B cell (primary cell): ENCODE measurements at places on chromosomes 2 and 18. TPM values are rescaled to one million over a fixed set of nuclear protein-coding genes. Genes with fewer than 3 reads are reported as not detected.
A peak's percentile ranks its signal among the peaks of the same experiment; 100 is the strongest.

DNA sequence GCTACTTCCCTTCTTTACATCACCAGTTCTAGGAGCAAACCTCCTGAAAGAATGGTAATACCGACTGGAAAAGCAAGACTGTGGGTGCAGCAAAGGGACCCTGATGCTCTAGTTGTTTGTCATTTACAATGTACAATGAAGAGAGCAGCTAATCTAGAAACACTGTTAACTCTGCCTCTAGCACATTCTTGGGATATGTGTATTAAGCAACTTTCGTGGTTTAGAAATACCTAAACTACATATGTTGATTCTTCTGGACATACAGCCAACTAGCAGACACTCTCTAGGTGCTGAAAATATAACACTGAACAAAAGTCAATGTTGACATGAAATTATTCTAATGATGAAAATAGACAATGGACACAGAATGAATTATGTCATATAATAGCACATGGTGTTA is 440.3 kb upstream of the MC4R start:
- H3K27me3 ChIP-seq = no peaks in the 10 kb centered on the region
- no peak overlapping the region for H3K4me3 ChIP-seq
- H3K36me3 ChIP-seq = no peaks in the 10 kb centered on the region
- H3K4me1 ChIP-seq = no peaks in the 10 kb centered on the region
- no peak overlapping the region for H3K27ac ChIP-seq
- DNase-seq = no peak

GRCh38 chr2:67631483-67631882 is 234.3 kb downstream of the ETAA1 start:
- no peaks in the 10 kb centered on the region for H3K27me3 ChIP-seq
- H3K27ac ChIP-seq = no peak overlapping the region
- no peaks in the 10 kb centered on the region for H3K36me3 ChIP-seq

- no peaks in the 10 kb centered on the region for H3K36me3 ChIP-seq
- no peaks in the 10 kb centered on the region for H3K4me1 ChIP-seq
- no peak overlapping the region for H3K27ac ChIP-seq
- no peak overlapping the region for H3K4me3 ChIP-seq
- DNase-seq = no peak
Measured at GRCh38 chr2:168748461-168748860, 54.0 kb upstream of the NOSTRIN start.

DNA sequence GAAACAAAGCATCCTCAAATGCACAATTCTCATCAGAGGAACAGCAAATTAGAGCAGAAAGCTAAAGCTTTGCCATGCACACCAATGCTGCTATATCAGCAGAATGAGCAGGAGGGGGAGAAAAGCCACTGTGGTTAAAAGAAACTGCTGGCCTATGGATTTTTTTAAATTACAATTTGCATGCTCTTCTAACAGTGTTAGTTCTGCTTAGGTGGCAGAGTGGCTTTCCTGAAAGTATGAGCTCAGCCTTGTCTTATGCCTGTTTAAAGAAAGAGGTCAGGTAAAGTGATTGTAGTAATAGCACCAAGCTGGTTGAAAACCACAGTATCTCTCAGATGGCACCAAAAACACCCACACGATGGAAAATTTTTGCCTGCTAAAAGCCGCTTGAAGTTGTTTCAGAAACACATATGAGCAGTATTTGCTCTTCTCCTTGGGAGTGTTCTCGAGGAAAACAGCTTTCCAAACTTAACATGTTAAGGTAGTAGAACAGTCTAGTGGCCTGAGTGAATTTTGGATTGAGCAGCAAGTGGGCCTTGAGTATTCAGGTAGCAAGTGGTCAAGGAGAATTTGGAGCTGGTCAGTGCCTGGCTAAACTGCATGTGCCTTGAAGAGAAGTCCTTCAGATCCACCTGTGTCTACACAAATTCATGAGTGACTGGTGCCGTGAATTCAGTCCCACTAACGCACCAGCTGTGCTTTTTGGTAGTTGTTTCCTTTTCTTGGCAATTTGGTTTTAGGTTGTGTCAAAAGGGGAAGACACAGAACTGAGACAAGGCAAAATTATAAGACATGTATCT is 19.6 kb upstream of the NDUFV2 start:
- H3K4me3 ChIP-seq = no peak overlapping the region
- H3K27me3 ChIP-seq = no peaks in the 10 kb centered on the region
- no peaks in the 10 kb centered on the region for H3K36me3 ChIP-seq
- H3K4me1 ChIP-seq = peaks cover 15% of the 10 kb centered on the region

- H3K4me3 ChIP-seq = no peak overlapping the region
- no peak for DNase-seq
- no peaks in the 10 kb centered on the region for H3K4me1 ChIP-seq
- H3K27ac ChIP-seq = no peak overlapping the region
- H3K36me3 ChIP-seq = no peaks in the 10 kb centered on the region
- H3K27me3 ChIP-seq = no peaks in the 10 kb centered on the region
Measured at GRCh38 chr2:236871500-236872001, 214.1 kb upstream of the COPS8 start.

DNA sequence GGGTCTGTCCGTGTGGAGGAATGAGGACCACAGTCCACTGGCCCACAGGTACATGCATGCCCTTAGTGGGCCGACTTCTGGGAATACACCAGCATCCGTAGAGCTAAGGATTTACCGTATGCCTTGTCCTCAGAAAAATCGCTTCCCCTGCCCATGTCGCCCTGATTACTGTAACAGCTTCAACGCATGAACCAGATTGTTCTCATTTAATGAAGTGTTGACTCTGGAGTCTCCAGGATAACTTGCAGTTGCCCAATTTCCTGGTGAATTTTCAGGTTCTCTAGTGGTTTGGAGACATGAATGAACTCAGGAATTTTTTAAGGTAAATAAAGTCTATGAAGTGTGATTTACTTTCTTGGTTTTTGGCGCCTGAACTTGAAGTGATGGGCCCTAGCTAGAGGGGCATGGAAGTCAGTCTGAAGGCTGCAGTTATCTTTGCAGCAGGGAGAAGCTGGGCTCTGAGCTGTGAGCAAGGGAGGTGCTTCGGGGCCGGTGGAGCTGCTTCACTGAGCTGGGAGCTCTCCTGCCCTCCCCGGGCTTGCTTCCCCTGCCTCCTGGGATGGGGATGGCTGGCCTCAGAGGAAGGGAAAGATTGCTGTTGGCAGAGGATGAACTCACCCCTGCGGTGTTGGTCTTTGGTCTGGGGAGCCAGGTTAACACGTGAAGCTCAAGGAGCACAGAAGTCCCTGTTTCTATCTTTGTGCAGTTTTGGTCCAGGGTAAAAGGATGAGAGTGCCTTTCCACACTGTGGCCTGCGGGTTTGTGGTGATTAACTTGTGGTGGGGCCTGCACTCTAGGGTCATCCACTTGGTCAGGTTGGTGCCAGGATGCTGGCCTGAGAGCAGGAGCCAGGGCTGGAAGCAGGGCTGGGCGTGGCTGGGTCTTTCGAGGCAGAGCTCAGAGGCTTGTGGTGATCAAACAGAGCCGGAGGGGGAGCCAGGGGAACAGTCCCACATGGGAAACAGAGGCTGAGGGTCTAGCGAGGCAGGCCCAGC is 28.1 kb downstream of the TCF7L1 start:
- H3K27ac ChIP-seq = no peak overlapping the region
- DNase-seq = no peak

GRCh38 chr18:79378536-79379250 is 17.0 kb upstream of the NFATC1 start:
- H3K27ac ChIP-seq = no peak overlapping the region
- H3K4me3 ChIP-seq = no peak overlapping the region
- H3K4me1 ChIP-seq = peaks cover 22% of the 10 kb centered on the region
- H3K27me3 ChIP-seq = no peaks in the 10 kb centered on the region
- peak; percentile 88 for DNase-seq

DNA sequence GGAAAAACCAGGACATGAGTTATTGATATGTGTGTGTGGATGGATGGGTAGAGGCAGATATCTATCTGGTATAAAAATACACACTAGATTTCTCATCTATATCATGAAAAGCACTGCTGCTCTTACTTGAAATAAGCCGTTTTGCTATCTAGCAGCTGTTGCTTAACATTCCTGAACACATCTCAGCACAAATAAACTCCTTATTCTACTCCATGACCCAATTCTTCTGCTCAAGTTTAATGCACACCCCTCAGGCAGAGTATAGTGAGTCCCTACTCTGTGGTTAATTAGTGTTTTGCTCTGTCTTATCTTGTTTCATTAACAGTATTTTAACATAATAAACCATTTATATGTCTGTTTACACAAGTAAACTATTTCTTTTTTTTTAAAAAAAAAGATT is 134.2 kb downstream of the CBLN2 start:
- no peaks in the 10 kb centered on the region for H3K4me1 ChIP-seq
- no peak overlapping the region for H3K4me3 ChIP-seq
- no peak for DNase-seq

DNA sequence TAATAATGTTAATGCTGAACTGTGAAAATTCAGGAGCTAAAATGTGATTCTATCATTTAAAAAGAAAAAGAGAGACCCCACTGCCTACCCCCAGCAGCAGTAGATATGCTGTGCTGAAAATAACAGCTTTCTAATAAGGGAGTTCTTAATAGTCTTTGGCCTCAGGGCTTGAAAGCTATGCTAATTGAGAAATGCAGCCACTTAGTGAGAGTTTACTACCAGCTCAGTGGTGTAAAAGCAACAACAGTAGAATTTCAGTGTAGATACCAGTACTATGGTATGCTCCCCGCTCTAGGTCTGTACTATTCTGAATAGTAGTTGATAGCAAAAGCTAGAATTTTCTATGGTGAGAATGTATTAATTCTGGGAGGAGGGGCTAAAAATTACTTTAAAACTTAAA is 303.1 kb upstream of the VWC2L start:
- no peaks in the 10 kb centered on the region for H3K4me1 ChIP-seq
- no peaks in the 10 kb centered on the region for H3K36me3 ChIP-seq
- no peaks in the 10 kb centered on the region for H3K27me3 ChIP-seq
- no peak overlapping the region for H3K4me3 ChIP-seq
- no peak overlapping the region for H3K27ac ChIP-seq
- DNase-seq = no peak

- no peak overlapping the region for H3K27ac ChIP-seq
- no peak overlapping the region for H3K4me3 ChIP-seq
- DNase-seq = no peak
- H3K36me3 ChIP-seq = no peaks in the 10 kb centered on the region
- peaks cover 15% of the 10 kb centered on the region for H3K27me3 ChIP-seq
Measured at GRCh38 chr2:232416521-232417470, 10.2 kb downstream of the ALPG start.

DNA sequence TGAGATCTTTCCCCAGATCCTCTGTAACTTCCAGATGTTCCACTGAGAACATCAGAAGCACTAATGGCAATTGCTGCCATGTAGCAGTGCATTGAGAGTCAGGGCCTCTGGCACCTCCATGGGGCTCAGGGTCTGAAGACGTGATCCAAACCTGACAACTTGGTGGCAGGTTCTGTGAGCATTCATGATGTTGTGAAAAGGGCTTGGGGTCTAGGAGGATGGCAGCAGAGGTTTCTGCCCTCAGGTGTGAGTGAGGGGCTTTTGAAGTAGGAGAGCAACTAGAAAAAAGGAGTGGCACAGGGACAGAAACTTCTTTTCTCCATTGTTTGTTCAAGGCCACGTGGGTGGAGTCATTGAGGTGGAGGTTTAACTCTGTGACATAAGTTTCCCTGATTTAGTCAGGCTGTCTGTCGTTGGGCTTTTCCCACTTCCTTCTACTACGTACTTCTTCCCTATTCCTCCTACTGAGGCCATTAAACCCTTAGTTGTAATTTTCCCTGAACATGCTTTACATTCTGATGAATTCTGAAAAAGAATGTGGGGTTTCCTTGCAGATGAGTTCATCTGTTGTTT is 13.1 kb downstream of the CFLAR start:
- no peak for DNase-seq
- peaks cover 9% of the 10 kb centered on the region for H3K36me3 ChIP-seq
- peak overlapping the region; percentile 47 for H3K27ac ChIP-seq
- H3K4me3 ChIP-seq = no peak overlapping the region
- H3K27me3 ChIP-seq = no peaks in the 10 kb centered on the region

- H3K36me3 ChIP-seq = no peaks in the 10 kb centered on the region
- DNase-seq = no peak
- H3K27me3 ChIP-seq = no peaks in the 10 kb centered on the region
- no peak overlapping the region for H3K4me3 ChIP-seq
Measured at GRCh38 chr2:88254437-88255091, 84.4 kb downstream of the THNSL2 start.

SLC9A4 gene
- not detected in 2 replicates for polyA plus RNA-seq

CABYR gene
- 4.2 and 4.4 TPM in 2 replicates for polyA plus RNA-seq

HOXD9 gene
- polyA plus RNA-seq = not detected in 2 replicates

PASK gene
- 26.6 and 48.2 TPM in 2 replicates for polyA plus RNA-seq

IL1RL2 gene
- not detected in 2 replicates for polyA plus RNA-seq
